ENCODE measurements at places on chromosomes 1 and 21.

GRCh38 chr1:37274938-37275631 is 199.3 kb upstream of the ZC3H12A start:
- no peak for DNase-seq

GRCh38 chr1:35844826-35845225 is 37.0 kb downstream of the AGO4 start:
- no peak for DNase-seq

DNA sequence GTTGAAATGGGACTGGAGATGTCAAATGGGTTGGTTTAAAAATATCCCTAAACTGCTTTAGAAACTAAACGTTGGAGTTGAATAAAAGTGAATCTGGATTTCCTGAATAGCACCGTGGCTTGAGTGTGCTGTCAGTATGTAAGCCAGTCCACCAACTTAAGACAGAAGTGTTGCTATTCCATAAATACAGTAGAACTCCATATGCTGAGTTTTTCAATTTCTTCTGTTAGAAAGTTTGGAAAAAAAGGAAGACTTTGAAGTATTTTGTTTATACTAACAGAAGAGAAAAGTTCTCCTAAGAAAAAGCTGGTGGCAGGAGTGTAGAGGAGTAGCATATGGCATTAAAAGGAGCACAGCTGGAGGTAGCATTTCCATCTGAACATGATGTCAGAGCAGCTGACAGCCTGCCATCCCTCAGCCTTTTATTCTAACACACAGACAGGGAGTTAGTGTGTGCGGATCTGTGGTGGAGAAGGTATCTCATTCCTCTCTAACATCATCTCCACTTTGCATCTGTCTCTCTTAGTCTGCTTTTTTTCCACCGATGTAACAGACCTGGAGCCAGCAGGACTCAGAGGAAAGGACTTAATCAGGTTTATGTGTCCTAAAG is at the start of gene ZBTB18:
TSS of gene ZBTB18 (plus strand) at position 449 of the 610 bp plus-strand sequence. CDS start at position 598, 149 bp downstream.
- no peak for DNase-seq

- DNase-seq, result no peak
Measured at GRCh38 chr1:14936815-14937214, 216.7 kb upstream of the TMEM51 start.

DNA sequence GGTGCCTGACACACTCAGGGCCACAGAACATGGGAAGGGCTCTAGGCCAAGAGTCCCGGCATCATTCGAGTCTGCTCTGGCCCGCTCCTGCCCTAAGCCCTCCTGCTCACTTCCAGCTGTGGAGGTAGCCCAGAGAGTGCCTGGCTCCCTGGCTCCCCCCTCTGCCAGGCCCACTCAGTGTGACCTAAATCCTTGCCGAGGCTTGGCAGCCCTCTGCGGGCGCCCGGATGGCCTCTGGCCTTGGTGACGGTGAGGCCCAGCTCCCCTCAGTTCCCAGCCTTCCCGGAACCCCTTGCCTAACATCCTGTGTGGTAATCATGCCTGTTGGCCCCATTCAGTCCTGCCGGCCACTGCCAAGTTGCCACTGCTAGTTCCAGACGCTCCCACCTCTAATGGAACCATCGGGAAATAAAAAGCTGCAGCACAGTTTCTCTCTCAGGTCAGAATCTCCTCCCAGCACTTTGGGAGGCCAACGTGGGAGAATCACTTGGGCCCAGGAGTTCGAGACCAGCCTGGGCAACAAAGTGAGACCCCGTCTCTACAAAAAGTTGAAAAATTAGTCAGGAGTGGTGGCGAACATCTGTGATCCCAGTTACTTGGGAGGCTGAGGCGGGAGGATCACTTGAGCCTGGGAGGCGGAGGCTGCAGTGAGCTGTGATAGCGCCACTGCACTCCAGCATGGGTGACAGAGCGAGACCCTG is 1.2 kb upstream of the H6PD start:
- no peak for DNase-seq

GRCh38 chr1:50977575-50978143 is 7.6 kb downstream of the CDKN2C start:
- no peak for DNase-seq

GRCh38 chr1:12454406-12455391 is 163.3 kb downstream of the DHRS3 start:
- DNase-seq, result no peak

DNA sequence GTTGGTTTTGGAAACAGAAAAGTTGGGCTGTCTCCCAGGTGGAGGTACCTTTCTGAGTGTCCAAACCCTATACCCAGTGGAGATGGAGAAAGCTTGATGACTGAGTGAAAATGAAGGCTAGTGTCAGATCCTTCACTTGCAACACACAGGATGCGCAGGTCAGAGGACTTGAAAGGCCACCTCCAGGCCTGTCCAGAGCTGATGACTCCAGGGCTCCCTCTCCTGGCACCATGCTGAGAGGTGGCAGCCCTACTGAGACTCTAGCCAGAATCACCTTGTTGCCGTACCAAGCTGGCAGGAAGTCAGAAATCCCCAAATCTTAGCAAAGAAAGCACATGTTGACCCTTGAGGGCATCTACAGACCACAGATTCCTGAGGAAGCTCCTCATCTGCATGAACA is 16.4 kb downstream of the KNCN start:
- no peak for DNase-seq

DNA sequence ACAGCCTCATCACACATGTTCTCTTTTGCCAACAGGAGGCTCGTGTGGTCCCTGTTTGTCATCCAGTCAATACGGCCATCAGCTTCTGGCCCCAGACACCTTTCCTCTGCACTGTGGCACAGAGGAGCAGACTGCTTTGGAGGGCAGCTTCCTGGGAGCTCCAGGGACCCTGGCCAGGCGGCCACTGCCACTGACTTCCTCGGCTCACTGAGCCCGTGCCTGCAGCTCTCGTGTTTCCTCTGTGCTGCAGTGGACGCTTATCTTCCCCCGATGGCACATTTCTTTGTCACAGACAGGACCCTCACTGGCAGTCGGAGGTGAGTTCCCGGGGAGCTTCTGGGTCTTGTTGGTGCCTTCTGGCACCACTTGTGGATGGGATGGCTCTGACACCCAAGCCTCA is 67.0 kb upstream of the DIRAS3 start:
- no peak for DNase-seq

- DNase-seq, result no peak
Measured at GRCh38 chr1:115337633-115338456, at the start of gene NGF. Gene NGF (minus strand): TSS chr1:115338249. CDS start chr1:115286795, 51,454 bp downstream.

DNA sequence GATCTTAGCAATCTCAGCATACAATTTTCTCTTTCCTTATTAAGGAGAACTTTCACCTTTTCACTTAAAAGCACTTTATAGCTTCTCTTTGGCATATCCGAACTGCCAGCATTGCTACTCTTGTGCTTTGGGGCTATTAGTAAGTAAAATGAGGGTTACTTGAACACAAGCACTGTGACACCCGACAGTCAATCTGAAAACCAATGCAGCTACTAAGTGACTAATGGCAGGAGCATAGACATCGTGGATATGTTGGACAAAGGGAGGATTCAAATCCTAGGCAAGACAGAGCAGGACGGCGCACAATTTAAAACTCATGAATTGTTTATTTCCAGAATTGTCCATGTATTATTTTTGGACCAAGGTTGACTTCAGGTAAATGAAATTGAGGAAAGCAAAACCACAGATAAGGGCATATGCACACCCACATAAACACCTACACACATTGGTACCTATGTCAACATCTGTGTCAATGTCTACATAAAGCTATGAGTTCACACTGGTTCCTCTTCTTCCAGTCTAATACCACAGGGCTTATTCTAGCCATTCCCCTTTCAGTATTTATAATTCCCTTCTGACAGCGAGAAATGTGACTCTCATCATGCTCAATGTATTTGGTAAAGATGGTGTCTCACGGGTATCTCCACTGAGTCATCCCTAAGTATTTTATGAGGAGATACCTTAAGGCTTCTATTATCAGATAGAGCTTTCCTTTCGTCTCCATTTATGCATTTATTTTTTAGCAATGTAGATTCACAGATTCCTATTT is 75.3 kb upstream of the RALGPS2 start:
- no peak for DNase-seq

Data from stimulated activated CD4-positive, alpha-beta T cell treated with anti-CD3 and anti-CD28 coated beads, TNF-alpha, amount 100 ng/mL, for 48 hours (primary cell).